ENCODE measurements at places on chromosomes 5 and 9. TPM values are rescaled to one million over a fixed set of nuclear protein-coding genes. Genes with fewer than 3 reads are reported as not detected.

DNA sequence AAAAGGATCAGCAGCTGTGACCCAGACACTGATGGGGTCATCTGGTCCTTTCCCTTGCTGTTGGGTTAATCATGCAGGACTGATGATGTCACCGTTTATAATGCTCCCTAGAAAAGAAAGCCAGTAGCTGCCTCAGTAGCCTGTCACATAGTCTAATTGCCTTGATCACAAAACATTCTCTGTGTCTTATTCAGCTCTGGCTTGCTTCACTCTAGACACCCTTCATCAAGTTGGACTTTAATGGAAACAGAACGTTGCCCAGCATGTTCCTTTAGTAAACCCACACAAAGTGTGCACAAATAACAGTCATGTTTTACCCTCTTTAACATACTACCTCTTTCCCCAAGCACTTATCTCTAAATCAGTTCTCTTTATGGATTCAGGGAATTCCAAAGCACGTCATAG is 170.8 kb downstream of the SGCD start:
- no peak for DNase-seq

DNA sequence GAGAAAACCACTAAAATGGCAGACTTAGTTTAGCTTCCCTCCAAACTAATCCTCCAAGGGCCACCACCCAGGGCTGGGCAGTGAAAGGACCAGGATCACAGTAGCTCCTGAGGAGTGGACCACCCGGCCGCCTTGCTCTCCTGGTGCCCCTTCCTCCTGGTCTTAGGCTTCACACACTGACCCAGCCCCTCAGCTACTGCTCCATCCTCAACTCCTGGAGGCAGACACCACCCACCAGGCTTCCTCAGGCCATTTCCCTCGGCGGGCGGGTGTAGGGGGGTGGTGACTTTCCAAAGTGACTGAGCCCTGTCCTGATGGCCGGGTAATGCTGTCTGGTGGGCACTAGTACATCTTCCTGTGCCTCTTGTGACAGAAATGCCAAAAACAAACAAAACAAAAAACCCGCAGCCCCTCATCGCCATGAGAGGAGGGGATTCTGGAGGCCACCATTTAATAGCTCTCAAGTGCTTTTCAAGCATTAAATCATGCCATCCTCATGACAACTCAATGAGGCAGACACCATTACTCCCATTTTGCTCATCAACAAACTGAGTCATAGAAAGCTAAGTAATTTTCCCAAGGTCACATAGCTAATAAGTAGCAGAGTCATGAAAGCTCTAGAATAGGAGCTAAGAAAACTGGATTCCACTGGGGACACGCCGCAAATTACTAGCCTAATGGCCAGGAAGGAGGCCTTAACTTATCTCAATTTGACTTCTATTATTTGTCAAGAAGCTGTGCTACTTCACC is 91.3 kb upstream of the LRRTM2 start:
- DNase-seq: no peak

- DNase-seq: no peak
These were observed 15.9 kb downstream of the FLT4 start for GRCh38 chr5:180633283-180634177.

Gene TMEFF1
- total RNA-seq: 47.6 TPM

DNA sequence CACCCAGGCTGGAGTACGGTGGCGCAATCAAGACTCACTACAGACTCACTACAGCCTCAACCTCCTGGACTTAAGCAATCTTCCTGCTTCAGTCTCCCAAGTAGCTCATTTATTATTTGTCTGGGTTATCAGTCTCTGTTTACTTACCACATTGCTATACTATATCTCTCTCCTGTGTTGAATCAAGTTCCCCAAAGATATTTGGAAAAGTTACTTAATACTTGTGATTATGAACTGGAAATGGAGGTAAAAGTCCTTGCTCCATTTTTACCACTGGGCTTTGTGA is 55.6 kb downstream of the ANGPTL2 start:
- no peak for DNase-seq

Gene GPRIN1
- total RNA-seq: 107 TPM

Gene ISL1
- total RNA-seq: not detected

DNA sequence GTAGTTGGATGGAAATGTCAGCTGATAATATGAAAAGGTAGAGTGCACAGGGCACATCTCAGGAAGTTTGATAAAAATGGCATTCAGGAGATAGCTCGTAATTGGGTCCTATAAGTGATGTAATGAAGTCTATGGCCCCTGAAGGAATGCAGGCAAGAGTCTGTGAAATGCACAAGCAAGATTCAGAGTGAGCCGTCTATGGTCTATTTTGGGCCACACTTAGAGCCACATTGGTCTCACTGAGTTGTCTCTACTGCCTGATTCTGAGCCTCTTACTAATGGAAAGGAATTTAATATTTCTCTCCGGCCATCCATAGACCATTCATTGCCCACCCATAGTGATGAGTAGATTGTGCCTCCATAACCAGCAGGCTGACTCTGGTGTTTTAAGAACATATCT is 111.3 kb upstream of the KCNN2 start:
- DNase-seq: no peak

GRCh38 chr5:143231973-143232812 is 171.3 kb downstream of the NR3C1 start:
- DNase-seq: no peak

DNA sequence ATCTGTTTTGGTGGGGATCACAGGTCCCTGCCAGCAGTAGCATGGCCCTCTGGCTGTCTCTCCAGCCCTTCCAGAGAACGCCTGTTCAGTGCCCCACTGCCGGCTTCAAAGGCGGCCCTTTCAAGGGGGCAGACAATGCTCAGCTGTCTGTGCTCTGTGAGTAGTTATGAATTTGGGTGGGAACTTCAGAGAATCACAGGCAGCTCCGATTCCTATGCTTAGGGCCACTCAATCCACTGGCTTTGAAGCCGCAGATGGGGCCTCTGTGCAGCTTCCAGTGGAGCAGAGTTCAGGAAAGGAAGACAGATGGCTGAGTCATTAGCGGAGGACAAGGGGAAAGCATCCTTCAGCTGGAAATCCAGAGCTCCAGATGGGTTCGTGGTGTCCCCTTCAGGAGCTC is 42.4 kb downstream of the NKX2-5 start:
- no peak for DNase-seq

DNA sequence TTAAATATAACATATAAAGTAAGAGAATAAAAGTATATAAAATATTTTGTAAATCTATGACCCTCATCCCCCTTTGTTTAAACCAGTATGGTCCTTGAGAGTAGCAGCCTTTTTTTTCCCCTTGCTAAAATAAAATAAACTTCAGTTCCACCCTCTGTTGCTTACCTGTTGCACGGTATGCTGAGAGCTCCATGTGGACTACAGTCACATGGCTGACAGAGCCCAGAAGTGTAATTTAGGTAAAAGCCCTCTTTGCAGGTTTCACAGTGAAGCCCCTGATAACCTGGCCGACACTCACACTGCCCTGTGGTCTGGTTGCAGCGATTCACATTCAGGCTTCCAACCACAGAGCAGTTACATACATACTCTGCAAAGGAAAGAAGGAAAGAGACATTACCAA is 55.1 kb downstream of the MEGF9 start:
- no peak for DNase-seq

Gene PSD2
- total RNA-seq: 17.0 TPM

Gene LRRC19
- total RNA-seq: not detected

Gene SH3TC2
- total RNA-seq: 1.6 TPM

DNA sequence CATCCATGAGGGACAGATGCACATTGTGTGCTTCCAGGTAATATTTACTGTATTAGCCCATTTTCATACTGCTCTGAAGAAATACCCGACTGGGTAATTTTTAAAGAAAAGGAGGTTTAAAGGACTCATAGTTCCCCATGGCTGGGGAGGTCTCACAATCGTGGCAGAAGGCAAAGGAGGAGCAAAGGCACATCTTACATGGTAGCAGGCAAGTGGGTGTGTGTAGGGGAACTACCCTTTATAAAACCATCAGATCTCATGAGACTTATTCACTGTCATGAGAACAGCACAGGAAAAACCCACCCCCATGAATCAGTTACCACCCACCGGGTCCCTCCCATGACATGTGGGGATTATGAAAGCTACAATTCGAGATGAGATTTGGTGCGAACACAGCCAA is 148.8 kb upstream of the FBXL17 start:
- DNase-seq: no peak
